Right lung (tissue), 10 donors: ENCODE measurements at places on chromosomes 7 and 10. TPM values are rescaled to one million over a fixed set of nuclear protein-coding genes. Genes with fewer than 3 reads are reported as not detected.

- peak; percentile 83 for DNase-seq
These were observed 45.1 kb downstream of the TMEM26 start for GRCh38 chr10:61408105-61408504.

DNA sequence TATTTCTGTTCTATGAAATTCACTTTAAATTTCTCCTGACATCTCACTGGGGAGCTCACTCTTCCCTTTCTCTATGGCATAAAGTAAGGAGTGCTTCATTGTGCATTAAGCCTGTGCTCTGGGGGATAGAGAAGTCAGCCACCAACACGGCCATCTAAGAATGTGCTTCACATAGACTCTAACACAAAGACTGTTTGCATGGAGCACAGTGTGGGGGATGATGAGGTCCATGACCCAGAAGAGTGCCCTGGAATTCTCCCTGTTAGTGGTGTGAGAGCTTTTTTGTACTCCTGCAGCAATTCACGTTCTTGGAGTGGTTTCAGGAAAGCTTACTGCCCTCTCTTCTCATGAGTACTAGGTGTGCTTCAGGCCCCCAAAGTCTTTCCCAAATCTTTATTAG, 43.9 kb upstream of the PDZD8 start:
- no peak for DNase-seq

DNA sequence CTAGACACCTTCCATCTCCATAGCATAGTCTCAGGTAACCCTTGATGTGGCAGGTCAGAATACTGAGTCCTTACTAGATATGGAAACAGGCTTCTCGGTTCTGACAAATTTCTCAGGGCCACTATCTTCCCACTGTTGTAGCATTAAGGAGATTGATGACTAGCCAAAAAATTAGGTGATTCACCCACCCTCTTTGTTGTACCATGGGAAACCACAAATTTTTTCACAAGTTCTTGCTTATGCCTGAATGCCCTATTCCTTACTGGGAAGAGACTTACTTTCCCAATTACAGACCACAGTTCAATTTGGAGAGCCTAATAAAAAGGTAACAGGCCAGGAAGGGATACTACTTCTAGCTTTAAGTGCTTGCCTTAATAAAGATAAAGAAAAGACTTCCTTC, 948.8 kb downstream of the GRM8 start:
- DNase-seq = no peak

GRCh38 chr10:34722404-34722803, 92.7 kb downstream of the PARD3 start:
- DNase-seq = no peak

DNA sequence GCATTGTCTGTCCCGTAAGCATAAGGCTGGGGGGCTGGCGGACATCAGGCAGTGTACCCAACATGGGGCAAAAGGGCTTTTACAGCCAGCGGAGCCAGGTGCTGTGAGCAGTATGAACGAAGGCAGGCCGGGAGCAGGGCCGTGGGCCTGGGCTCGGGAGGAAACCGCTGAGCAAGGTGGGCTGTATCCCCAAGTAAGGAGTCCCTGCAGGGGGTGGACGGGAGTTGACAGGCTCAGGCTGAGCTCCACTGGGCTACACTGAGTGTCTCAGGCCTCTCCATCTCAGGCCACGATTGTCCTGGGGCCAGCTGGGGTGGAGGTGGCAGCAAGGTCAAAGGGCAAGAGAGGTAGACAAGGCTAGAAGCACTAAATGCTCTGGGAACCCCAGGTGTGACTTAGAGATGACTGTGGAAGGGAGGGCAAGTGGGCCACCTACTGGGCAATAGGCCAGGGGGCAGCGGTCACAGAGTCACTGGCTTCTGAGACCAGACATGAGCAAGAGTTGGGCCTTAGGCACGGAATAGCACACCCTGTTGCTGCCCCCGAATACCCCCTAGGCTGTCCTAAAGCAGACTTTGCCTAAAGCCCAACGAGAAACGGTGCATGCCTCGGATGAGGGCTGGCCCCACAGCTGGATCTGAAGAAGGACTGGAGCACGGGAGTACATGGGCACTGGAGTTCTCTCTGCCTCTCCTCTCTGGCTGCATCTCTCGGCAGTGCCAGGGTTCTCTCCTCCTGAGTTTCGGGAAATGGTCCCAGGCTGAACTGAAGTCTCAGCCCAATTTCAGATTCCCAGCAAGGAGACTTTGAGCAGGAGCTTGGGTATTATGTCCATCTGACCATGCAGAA, 10.8 kb upstream of the RAMP3 start:
- no peak for DNase-seq

DNA sequence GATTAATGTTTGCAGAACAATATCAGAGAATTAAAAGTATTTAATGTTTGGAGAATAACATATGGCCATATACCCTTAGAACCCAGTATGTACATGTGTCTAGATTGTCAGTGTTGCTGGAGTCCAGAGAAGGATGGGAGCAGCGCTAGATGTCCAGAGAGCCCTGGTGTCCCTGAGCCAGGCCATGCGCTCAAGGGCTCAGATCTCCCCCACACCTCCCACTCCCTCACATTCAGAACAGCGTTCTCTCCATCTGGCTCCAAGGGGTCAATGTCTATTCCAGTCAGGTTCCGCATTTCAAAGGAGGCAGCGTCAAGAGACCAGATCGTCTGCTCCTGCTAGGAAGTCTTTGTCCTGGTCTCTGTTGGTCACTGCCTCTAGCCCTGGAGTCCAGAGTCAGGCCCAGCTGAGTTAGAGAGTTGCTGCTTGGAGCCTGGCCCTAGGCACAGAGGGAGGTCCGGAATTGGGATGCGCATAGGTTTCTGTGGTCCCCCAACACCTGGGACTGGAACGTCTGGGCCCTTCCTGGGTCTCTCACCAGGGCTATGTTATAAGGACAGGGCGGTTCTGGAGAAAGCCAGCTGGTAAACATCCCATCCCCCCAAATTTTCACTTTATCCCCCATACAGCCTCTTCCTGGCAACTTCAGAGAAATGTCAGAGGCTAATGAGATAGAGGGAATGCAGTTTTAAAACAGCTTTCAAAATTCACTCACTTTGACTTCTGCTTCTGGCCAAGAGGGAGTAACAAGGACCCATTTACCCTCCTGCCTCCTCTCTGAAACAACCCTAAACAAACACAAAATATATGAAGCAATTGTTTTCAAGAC, 6.5 kb upstream of the WDR86 start:
- DNase-seq = no peak

DNA sequence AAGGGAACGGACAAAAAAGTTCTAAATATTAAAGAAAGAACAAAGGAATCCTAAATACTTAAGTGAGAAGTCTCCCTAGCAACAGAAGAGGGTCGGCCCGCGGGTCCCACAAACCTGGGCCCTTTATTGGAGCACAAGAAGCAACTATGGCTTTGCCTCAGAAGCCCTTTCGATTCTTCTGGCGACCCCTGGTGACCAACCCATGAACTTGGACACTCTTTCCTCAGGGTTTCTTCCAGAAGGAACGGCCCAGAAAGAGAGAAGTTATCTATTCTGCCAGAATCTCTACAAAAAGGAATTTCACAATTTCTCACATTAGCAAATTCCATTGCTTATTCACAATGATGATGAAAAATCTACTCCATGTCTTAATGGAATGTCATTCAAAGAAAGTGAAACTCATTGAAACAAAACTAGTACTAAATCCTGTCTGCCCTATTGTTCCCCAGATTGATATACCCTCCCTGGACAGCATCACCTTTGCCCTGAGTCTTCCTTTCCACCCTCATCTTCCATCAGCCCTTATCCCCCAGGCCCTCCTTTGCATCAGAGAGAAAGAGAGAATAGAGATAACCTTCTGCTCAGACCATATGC, 43.7 kb downstream of the CPVL start:
- peak; percentile 80 for DNase-seq

GRCh38 chr7:47218378-47219176, 363.3 kb downstream of the TNS3 start:
- no peak for DNase-seq

- DNase-seq = no peak
These were observed 90.6 kb downstream of the MTPN start for GRCh38 chr7:135886345-135887132.

GRCh38 chr10:129839285-129840195, 124.5 kb downstream of the EBF3 start:
- no peak for DNase-seq

DNA sequence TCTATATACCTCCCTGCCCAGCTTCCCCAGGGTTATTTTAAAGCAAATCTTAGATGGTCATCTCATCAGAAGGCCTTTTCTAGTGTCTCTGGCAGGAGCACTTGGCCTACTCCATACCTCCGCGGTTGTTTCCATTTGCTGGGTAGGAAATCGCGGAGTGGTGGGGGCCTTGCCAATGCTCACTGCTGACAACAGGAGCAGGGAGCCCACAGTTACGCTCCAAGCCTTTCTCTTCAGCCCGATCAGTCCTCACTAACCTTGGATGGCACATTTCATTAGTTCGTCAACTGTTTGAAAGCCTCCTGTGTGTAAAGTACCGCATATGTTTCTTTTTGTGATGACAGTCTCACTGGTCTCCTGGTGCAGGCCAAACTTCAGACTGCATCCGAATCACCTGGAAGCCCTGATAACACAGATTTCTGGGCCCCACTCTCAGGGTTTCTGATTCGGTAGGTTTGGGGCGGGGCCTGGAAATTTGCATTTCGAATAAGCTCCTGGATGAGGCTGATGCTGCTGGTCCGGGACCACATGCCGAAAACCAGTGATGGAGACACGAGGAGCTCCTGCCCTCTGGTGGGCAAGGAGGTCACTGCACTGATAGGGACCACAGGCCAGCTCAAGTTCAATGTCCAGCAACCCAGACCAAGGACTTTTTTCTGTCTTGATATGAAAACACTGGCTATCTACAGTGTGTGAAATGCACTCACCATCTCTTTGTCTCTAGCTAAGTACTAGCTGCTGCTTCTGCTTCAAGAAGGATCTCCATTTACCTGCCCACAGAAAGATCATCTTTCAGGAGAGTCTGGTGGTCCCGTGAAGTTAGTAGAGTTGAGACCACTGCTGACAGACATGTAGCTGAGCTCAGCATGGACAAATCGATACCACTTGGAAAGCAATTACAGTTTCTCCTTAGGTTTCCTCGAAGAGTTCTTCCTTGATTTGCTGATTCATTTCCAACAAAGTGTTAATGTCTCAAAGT, 14.0 kb downstream of the LRGUK start:
- peak; percentile 50 for DNase-seq

GRCh38 chr10:35185260-35186034, 58.8 kb downstream of the CREM start:
- no peak for DNase-seq

- DNase-seq = peak; percentile 8
These were observed 180.3 kb upstream of the GRB10 start for GRCh38 chr7:50962962-50963374.

GRCh38 chr7:31418928-31419327, 78.4 kb upstream of the NEUROD6 start:
- DNase-seq = no peak

DNA sequence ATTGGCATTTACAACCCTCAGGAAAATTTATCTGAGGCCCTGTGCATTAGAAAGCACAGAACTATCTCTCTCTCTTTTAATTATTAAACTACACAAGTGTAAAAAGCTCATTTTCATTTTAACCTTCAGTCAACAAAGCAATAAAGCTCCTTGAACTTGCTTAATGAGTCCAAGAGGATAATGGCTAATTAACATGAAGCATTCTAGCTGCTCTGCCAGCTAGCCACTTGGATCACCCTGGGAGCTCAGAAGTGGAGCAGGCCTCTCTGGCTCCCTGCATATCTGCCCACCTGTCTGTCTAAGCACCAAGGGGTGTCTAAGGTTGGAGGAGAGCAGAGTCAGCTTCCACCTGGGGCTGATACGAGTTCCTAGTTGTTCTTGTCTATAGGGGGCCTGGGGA, 56.0 kb upstream of the SLC35G1 start:
- DNase-seq = no peak

DNA sequence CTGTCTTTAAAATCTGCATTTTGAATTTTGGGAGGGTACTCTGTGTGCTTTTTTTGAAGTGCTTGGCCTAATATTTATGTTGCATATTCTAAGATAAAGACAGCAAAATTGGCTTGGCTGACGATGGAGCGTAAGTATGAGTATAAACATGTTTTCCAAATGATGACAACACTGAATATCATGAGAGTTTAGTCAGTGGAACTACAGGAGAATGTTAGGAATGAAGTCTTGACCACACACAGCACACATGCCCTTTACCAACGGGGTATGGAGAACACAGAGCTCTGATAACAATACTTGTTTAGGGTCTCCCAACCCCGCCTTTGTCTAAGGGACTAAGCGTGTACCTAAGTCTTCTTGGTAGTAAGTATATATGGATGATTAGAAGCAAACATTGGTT, 253.9 kb upstream of the FZD8 start:
- no peak for DNase-seq

- no peak for DNase-seq
These were observed 72.3 kb downstream of the FAS start for GRCh38 chr10:89062861-89063260.

DNA sequence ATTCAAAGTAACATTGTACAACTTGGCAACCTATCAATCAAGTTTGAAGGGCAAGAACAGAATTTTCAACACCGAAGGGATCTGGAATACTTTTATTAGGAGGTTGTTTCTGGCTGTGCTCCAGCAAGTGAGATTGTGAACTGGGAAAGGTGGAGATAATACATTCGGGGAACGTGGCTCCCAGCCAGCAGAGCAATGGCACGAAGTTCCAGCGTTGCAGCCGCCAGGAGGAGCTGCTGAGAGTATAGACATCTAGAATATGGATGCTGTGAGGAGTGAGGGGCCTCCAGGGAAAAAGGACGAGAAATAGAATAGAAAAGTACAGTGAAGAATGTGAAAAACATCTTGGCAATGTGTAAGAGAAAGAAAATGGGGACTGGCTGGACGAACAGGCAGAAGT, 69.5 kb downstream of the TCERG1L start:
- DNase-seq = peak; percentile 14

DNA sequence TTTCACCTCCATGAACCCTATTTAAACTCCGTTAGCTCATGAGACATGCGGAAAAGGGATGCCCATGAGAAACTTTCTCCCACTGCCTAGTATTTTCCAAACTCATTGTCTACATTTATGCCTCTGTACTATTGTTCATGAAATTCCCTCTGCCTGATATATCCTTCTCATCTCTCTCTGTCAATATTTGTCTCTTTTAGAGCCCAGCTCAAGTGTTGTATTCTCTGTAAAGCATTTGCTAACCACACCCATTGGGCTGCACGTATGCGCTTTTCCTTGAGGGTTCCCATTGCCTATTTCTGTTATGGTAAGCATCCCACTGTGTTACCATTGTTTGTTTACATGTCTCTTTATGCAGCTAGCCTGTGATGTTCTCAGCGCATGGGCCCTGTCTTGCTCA, 211.4 kb downstream of the MDFIC start:
- DNase-seq = no peak

- DNase-seq = no peak
These were observed 7.5 kb downstream of the SAR1A start for GRCh38 chr10:70162892-70163201.

The ACTL6B gene
- polyA plus RNA-seq = 0.28 TPM

The HOXA5 gene
- polyA plus RNA-seq = 77.5 TPM

The PNLIPRP2 gene
- not detected for polyA plus RNA-seq

The NPTX2 gene
- 0.43 TPM for polyA plus RNA-seq

The GOLGA7B gene
- polyA plus RNA-seq = 0.55 TPM

The SPDYE3 gene
- 7.0 TPM for polyA plus RNA-seq

The DOCK1 gene
- polyA plus RNA-seq = 61.0 TPM

The CAMK2B gene
- 0.77 TPM for polyA plus RNA-seq

The GRID1 gene
- polyA plus RNA-seq = 1.1 TPM

The PLEKHS1 gene
- polyA plus RNA-seq = 0.06 TPM
